Effector memory CD8-positive, alpha-beta T cell (primary cell): ENCODE measurements at places on chromosomes 2 and 18.
A peak's percentile ranks its signal among the peaks of the same experiment; 100 is the strongest.

DNA sequence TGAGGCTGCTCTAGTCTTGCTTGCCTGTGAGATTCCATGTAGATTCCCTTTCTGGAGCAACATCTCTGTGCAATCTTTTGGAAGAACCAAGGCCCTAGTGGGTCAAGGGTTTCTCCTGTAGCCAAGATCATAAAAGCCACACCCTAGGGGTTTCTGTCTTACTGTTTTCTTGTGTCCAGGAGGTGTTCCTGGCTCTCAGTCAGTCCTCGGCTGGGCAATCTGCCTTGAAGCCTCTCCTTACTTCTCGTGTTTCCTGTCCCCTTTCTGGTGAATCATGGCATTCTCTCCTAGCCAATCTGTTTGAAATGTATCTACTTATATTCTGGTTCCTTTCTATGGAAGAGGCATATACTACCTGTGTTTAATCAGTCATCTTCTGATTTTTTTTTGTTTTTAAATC is 484.8 kb upstream of the UBE2E3 start:
- DNase-seq = no peak

DNA sequence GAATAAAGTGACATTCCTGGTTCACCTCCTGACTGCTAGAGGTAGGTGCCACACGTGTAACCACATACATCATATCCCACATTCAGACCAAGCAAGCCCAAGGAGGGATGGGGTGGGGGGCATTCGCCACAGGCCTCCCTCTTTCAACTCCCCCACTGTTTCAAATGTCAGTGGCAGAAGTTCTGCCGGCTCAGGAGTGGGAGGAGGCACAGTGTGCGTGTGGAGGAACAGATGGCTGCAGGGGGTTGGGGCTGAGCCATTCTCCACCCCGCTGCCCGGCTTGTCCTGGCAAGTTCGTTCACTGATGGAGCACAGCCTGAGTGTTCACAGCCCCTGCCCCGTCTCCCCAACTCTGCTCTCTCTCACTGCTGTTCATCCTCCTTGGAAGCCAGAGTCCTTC is 75.4 kb upstream of the TANC1 start:
- DNase-seq = no peak

DNA sequence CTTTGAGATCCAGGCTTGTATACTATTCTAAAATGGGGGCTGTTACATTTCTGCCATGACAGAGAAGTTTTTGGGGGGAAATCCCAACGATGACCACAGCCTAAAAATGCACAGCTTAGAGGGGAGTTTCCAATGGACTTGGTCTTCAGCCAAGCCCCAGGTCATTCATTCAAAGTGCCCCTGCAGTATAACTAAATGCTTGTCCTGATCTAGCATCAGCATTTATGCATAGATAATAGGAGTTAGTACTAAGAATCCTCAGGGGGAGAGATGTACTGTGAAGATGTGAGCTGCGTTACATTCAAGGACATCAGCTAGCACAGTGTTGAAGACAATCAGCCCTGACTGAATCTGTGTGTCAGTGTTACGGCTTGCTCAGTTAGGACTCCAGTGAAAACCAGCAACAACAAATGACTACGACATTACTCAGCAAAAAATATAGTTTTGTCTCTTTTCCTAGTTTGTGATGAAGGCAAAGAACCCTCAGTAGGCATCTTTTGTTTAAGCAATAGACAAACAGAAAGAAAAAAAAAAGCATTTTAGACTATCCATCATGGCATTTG is 160.9 kb downstream of the ZEB2 start:
- no peak for DNase-seq

DNA sequence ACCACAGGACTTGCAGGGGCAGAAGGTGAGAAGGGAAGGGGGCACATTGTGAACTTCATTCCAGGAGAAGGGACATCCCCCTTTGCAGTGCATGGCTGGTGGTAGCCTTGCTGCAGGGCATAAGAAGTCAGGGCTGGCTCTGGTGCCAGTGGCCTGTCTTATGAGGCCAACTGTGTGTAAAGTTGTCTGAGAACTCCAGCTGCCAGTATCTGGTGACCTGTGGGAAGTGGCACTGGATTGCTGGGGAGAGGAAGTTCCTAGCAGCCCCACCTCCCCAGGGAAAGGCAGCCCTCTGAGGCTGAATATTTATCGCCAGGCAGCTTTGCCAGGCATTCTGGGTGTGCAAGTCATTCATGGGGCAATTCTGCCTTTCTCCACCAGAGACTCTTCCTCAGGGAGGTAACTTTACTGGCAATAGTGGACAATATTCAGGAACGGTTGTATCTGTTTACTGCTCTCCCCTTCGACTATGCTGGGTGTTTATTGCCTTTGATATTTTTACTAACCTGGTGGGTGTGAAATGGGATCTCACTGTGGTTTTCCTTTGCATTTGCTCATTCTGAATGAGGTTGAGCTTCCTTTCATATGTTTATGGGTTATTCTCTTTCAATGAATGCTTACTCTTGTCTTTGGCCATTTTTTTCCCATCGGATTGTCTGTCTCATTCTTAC is 12.3 kb downstream of the TRPM8 start:
- no peak for DNase-seq

DNA sequence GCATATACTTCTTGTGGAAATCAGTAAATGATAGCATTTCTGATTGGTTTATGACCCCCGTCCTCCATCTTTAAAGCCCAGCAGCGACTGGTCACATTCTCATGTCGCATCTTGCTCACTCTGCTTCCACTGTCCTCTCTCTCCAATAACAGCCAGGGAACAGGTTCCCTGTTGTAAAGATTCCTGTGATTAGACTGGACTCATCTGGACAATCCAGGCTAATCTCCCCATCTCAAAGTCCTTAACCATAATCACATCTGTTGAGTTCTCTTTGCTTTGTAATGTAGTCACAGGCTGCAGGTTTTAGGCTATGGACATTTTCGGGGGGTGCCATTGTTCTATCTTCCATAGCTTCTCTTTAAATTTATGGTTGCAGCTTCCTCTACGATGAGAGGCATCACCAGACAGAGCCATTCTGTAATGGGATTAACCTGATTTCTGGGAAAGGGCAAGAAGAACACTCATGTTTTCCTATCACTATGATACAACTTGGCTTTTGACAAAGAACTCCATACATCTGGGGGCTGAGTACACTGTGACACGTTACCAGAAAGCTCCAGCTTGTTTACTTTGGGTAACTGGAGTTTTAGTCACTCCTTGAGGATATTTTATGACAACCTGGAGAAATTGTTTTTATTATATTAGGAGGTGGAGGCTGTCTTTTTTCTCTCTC is 159.0 kb downstream of the NYAP2 start:
- no peak for DNase-seq

- DNase-seq = no peak
Observed at GRCh38 chr2:170824526-170825015, 7.9 kb downstream of the GAD1 start.

GRCh38 chr2:2243666-2244065 is 87.4 kb downstream of the MYT1L start:
- no peak for DNase-seq

DNA sequence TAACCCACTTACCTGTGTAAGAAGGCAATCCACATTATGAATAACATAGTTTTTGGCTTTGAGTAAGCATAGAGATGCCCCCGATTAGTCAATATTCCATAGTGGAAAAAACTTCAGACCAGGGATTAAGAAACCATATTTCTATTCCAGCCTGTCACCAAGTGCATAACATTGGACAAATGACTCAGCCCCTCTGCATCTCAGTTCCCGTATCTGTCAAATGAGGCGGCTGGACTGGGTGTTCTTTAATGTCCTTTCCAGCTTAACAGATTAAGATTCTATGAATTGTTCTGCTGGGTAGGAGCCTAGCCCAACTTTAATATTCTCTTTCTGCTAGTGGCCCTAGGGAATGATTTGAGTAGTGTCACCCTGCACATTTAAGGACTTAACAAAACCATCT is 11.8 kb upstream of the FTCDNL1 start:
- no peak for DNase-seq

DNA sequence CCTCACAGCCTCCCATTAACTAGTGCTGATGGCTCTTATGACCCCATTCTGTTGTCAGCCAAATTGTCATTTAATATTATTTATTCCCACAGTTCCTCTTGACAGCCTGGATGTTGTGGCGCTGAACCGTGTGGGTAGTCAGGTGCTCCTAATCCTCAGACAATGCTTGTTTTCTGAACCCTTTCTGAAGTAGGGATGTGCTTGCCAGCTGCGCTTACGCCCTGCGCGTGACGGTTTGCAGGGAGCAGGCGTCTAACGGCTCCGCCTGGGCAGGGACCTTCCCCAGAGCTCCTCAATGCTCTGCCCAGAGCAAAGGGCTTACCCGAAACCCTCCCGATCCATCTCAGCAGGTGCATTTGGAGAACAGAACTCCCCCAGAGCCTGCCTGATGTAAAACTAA is 358.2 kb upstream of the MYT1L start:
- DNase-seq = no peak

GRCh38 chr18:11587846-11588245 is 21.6 kb upstream of the SLC35G4 start:
- DNase-seq = no peak

GRCh38 chr2:133581010-133581760 is 12.9 kb upstream of the NCKAP5 start:
- DNase-seq = no peak

DNA sequence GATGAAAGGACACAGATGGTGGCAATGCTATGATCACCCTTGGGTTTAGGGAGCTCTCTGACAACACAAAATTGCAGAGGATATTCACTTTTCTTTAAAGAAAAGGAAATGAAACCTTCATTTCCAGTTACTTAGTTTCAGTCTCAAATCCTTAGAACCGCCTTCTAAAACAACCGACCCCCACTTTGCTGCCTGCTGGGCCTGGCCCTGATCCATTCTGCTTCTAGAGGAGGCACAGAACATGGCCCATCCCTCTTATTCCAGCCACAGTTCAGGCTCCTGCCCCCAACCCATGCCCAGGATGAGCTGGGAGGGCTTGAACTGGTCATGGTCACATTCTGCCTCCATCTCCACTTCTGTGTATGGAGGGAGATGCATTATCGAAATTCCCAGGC is 311.6 kb downstream of the EN1 start:
- DNase-seq = no peak

GRCh38 chr2:193336781-193337180 is 1142.0 kb upstream of the TMEFF2 start:
- DNase-seq = no peak

DNA sequence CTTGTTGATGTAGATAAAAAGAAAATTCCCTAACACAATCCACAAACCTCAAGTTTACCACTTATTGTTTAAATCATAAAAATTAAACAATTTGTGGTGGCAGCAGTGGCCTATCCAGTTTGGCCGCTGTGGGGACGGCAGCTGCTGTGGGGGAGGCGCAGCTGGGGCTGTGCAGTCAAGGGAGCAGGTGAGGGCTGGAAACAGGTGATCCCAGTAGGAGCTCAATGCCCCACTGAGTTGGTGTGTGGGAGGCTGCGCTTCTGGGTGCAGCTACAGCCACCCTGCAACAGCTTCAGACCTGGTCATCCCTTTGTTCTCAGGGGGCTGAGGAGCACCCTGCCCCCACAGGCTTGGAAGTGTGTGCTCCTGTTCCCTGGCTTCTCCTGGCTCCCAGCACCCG is 266.0 kb upstream of the FSIP2 start:
- no peak for DNase-seq

- no peak for DNase-seq
Observed at GRCh38 chr2:28997237-28997846, 16.2 kb downstream of the TOGARAM2 start.

DNA sequence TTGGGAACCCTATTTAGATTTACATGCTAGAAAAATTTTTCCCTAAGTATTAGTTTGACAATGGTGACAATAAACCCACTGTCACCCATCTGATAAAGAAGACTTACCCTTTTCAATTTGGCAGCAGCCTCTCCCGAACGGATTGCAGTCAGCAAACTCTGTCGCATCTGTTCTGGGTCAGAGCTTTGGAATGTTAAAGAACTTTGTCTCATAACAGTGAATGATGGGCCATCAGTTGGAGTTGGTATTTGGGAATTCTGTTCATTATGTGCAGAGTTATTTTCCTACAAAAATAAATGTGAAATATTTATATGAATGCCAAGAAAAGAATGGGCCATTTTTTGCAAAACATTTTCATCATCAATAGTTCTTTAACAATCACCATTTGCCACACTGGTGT is 70.8 kb upstream of the GRB14 start:
- DNase-seq = no peak

GRCh38 chr2:60614319-60614718 is 60.9 kb upstream of the BCL11A start:
- no peak for DNase-seq

DNA sequence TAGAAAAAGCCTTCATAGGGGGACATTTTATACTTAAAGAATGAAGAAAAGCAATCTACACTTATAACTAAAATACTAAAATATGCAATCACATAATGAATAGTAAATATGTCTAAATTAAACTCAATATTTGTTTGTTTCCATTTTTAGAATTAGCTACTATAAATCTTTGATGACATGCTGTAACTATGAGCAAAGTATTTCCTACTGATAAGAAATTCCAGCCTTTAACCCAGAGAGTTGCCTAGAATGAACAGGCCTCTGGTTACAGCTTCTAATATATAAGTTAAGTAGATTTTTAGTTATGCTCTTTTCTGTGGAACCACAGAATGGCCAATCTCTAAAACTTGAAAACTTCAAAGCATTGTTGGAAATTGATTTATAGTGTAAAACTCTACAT is 1465.6 kb upstream of the ZEB2 start:
- no peak for DNase-seq

- DNase-seq = no peak
Observed at GRCh38 chr18:22841840-22842239, 91.3 kb upstream of the RBBP8 start.

GRCh38 chr2:47260971-47261370 is 105.9 kb upstream of the STPG4 start:
- no peak for DNase-seq

GRCh38 chr2:65264821-65265670 is 37.4 kb downstream of the ACTR2 start:
- peak; percentile 15 for DNase-seq

- DNase-seq = peak; percentile 61
Observed at GRCh38 chr2:190649035-190649797, at the start of gene NAB1. Gene NAB1 (plus strand): TSS chr2:190649083. CDS start chr2:190659177, 10,094 bp downstream.

- DNase-seq = no peak
Observed at GRCh38 chr2:85446296-85447221, 28.0 kb downstream of the SH2D6 start.

DNA sequence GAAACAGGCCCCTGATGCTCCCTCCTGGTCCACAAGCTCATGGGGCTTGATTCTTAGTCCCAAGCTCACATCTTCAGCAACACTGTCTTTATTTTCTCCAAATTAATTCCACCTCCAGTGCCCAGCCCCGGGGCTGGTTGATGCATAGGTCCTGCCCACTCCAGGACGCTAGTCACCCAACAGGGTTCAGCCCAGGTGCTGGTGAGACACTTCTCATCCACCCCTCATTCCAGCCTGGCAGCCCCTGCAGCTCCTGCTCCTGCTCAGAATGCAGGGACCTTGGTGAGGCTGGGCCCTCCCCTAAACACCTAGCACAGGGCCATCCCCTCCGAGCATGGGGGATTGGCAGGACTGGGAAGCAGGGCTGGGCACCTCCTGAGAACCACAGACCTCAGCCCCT is 25.7 kb downstream of the STEAP3 start:
- DNase-seq = no peak
